ENCODE measurements at places on chromosomes 2 and 18. TPM values are rescaled to one million over a fixed set of nuclear protein-coding genes. Genes with fewer than 3 reads are reported as not detected.
A peak's percentile ranks its signal among the peaks of the same experiment; 100 is the strongest.

Gene BOD1L2
- total RNA-seq = not detected

DNA sequence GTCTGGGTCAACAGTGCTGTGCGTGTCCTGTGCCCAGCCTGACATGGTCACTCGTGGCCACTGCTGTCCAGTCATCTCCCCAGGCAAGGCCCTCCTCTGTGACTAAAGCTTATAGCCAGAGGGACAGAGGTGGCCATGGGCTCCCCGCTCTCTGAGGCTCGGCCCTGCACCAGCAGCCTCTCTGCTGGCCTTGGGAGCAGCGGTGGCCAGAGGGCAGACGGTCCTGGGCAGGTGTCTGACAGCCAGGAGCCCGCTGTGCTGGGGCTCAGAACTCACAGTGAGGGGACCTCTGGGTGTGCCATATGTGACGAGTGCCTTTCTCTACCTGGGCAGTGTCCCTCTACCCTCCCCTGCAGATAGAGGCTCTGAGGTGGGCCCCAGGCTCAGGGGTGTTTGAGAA is 98.7 kb downstream of the FAM210A start:
- H3K36me3 ChIP-seq = no peaks in the 10 kb centered on the region
- no peak overlapping the region for H3K27ac ChIP-seq
- DNase-seq = no peak
- peaks cover 6% of the 10 kb centered on the region for H3K4me1 ChIP-seq
- H3K27me3 ChIP-seq = peaks cover 30% of the 10 kb centered on the region
- no peak overlapping the region for H3K4me3 ChIP-seq

DNA sequence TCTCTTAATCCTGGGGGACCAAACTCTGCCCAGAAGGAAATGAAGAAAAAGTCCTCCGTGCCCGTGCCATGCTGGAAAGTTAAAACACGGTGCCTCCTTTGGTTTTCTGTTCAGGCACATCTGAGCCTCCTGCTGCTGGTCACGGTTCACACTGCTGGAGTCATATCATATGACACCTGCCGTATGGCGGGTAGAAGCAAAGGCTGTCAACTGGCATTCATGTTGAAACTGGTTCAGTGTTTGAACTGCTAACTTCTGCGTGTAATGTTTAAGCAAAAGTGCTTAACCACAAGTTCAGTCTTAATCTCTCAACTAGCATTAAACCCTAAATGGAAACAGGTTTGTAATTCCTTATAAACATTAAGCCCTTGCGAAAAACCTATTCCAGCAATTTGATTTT is 3.1 kb downstream of the STK39 start:
- peaks cover 4% of the 10 kb centered on the region for H3K36me3 ChIP-seq
- H3K27me3 ChIP-seq = no peaks in the 10 kb centered on the region
- peaks cover 39% of the 10 kb centered on the region for H3K4me1 ChIP-seq
- DNase-seq = no peak

DNA sequence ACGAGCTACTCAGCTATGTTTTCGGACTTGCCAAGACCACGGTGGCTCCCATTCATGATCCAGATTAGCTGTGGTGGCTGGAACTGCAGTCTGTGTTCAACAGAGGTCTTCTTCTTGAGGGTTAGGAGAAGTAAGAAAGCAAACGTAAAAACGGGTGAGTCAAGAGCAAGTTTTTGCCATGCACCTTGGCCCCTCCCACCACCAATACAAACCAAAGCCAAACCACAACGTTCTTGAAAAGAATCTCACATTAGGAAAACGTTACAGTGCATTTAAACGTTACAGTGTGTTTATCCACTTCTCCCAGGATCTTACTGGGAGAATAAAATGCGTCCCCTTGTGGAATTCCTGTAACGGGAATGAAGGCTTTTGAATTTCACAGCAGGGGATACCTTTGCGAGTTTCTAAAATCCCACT is 725 bp downstream of the FBXO48 start:
- H3K4me3 ChIP-seq = peak overlapping the region; percentile 98
- H3K36me3 ChIP-seq = no peaks in the 10 kb centered on the region
- no peak for DNase-seq
- no peaks in the 10 kb centered on the region for H3K27me3 ChIP-seq
- H3K27ac ChIP-seq = peak overlapping the region; percentile 97
- peaks cover 13% of the 10 kb centered on the region for H3K4me1 ChIP-seq

Gene CTDSP1
- total RNA-seq = 112 TPM

DNA sequence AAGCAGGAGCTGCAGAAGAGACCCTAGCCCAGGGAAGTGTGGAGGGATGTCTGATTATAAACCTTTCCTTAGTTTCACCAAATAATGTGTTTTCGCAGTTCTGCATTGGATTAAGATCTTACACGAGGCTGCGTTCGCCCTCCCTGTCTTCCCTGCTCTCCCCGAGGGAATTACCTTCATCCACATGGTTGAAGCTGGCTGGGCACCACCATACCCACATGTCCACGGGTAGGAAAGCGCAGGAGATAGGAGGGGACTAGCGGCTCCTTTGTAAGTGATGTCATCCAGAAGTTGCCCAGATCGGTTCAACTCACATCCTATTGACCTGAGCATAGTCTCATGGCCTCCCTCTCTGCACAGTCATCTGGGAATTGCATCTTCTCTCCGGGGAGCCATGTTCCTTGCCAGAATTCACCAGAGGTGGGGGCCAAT is 1.1 kb downstream of the TTL start:
- peak overlapping the region; percentile 97 for H3K4me3 ChIP-seq
- no peaks in the 10 kb centered on the region for H3K27me3 ChIP-seq
- no peak for DNase-seq
- peaks cover 14% of the 10 kb centered on the region for H3K4me1 ChIP-seq

Gene DSC2
- 352 TPM for total RNA-seq

Gene TNS1
- total RNA-seq = 87.5 TPM

Gene ATL2
- total RNA-seq = 62.6 TPM

- H3K36me3 ChIP-seq = no peaks in the 10 kb centered on the region
- H3K27ac ChIP-seq = no peak overlapping the region
- no peak for DNase-seq
- H3K27me3 ChIP-seq = peaks cover 25% of the 10 kb centered on the region
- H3K4me1 ChIP-seq = peaks cover 9% of the 10 kb centered on the region
Measured at GRCh38 chr2:121837591-121837990, 82.1 kb downstream of the TSN start.

Gene BOLL
- total RNA-seq = not detected

Gene MPP4
- 0.46 TPM for total RNA-seq

- H3K27ac ChIP-seq = no peak overlapping the region
- peaks cover 37% of the 10 kb centered on the region for H3K36me3 ChIP-seq
- no peak for DNase-seq
- H3K4me3 ChIP-seq = no peak overlapping the region
- no peaks in the 10 kb centered on the region for H3K27me3 ChIP-seq
Measured at GRCh38 chr2:111145103-111145760, 24.5 kb downstream of the BCL2L11 start.

DNA sequence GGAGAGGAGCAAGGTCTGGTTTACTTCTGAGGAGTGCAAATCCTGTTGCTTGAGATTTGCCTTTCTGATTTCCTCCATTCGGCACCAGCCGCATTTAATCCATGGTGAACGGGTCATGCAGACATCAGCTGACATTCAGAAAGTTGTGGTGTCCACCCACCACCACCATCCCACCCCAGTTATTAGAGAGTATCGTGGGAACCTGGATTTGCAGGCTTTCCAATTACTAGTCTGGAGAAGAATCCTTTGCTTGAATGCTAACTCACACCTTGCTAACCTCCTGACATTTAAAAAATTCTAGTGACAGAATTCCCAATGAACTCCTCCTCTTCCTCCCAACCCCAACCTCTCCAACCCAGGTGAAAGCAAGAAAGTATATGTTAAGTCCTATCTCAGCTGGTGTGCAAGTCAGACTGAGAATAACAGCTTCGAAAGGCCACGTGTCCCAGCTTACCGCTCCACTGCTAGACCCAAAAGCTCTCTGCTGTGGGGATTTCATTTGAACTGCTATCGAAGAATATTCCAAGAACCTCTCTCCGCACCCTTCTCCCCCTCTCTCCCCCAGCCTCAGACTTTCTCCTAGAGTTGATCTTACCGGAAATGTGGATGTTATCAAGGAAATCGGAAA is 17.7 kb downstream of the BCL11A start:
- peaks cover 10% of the 10 kb centered on the region for H3K36me3 ChIP-seq
- peaks cover 85% of the 10 kb centered on the region for H3K4me1 ChIP-seq
- DNase-seq = no peak
- H3K27me3 ChIP-seq = no peaks in the 10 kb centered on the region

Gene INHA
- total RNA-seq = 1.3 TPM

Gene SFXN5
- 15.0 TPM for total RNA-seq

DNA sequence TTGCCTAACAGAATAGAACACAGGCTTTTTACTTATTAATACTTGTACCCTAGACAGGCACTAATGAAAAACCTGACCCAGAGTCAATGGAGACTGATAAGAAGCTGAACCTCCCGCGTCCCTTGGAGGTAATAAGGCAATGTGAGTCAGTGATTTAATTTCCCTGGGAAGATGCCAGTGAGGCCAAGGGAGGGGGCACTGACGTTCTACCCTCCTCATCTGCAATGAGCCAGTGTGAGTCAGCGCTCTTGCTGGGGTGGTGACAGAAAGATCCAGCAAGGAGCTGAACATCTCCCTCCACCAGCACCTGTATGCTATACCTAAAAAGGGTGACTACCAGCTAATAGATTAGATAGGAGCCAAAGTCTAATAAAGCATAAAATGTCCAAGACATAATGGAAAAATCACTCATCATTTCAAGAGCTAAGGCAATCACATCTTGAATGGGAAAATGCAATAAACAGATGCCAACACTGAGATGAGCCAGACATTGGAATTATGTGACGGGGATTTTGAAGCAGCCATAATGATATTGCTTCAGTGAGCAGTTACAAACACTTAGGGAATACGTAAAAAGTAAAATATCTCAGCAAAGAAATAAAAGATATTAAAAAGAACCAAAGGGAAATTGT is 116.9 kb downstream of the TPGS2 start:
- no peaks in the 10 kb centered on the region for H3K36me3 ChIP-seq
- H3K27ac ChIP-seq = no peak overlapping the region
- DNase-seq = no peak
- H3K27me3 ChIP-seq = no peaks in the 10 kb centered on the region
- peaks cover 2% of the 10 kb centered on the region for H3K4me1 ChIP-seq
- no peak overlapping the region for H3K4me3 ChIP-seq

Gene DNER
- total RNA-seq = 15.9 TPM

- H3K4me3 ChIP-seq = no peak overlapping the region
- H3K4me1 ChIP-seq = peaks cover 25% of the 10 kb centered on the region
- H3K36me3 ChIP-seq = no peaks in the 10 kb centered on the region
Measured at GRCh38 chr2:197011801-197012641, 85.5 kb upstream of the PGAP1 start.

- H3K27me3 ChIP-seq = no peaks in the 10 kb centered on the region
- no peak overlapping the region for H3K4me3 ChIP-seq
- H3K4me1 ChIP-seq = peaks cover 20% of the 10 kb centered on the region
- H3K36me3 ChIP-seq = no peaks in the 10 kb centered on the region
Measured at GRCh38 chr2:241897231-241897916, 27.8 kb downstream of the RTP5 start.

DNA sequence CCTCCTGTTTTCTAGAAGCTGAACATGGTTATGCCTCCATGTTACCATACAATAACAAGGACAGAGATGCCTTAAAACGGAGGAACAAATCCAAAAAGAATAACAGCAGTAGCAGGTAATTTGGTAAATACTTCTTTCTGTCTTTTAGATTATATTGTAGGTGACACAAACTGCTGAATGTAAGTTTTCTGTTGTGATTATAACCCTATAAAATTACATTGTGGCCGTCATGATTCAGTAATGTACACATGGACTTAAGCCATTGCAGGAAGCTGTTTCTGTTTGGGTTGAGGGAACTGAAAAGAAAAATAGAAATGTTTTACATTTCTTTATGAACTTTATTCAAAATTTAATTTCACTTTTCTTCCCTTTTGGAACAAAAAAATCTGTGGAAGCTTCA is 1.2 kb downstream of the MXD1 start:
- no peak for DNase-seq
- H3K4me1 ChIP-seq = no peaks in the 10 kb centered on the region
- peak overlapping the region; percentile 41 for H3K27ac ChIP-seq

Gene AQP12A
- total RNA-seq = 0.97 TPM

Gene INPP1
- 21.6 TPM for total RNA-seq

Gene FSIP2
- total RNA-seq = 3.3 TPM

DNA sequence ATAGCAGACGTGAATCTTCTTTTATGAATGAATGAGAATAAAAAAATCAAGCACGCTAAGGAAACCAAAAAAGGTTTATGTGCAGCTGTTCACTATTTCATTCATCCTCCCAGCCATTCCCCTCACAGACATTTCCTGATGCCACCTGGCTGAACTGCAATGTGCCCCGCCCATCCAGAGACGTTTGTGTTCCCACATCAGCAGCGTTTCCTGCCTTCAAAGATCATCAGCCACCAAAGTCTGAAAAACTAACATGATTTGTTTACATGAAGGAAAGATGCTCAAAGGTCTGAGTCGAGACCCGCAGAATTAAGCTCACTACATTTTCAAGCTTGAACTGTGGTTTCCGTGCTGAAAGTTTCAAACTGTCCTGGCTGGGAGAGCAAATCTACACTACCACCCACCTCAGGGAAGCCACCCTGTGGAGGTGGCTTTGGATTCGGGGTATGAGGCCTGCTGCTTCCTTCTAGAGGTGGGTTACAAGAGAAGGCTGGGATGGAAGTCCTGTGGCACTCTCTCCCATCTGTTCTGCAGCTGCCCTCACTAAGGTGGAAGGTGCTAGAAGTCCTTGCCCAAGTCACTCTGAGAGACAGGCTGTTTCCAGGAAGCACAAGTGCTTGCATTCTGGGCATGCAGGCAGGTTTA is 201.3 kb upstream of the OSR1 start:
- no peaks in the 10 kb centered on the region for H3K36me3 ChIP-seq
- peaks cover 4% of the 10 kb centered on the region for H3K27me3 ChIP-seq
- no peaks in the 10 kb centered on the region for H3K4me1 ChIP-seq
- H3K27ac ChIP-seq = no peak overlapping the region
- H3K4me3 ChIP-seq = no peak overlapping the region

Gene IKZF2
- total RNA-seq = 153 TPM

Gene MROH2A
- total RNA-seq = not detected

Gene TMEM178A
- total RNA-seq = 9.3 TPM

Gene PJVK
- total RNA-seq = 8.0 TPM

GRCh38 chr2:19868224-19868623 is 33.6 kb downstream of the TTC32 start:
- H3K27me3 ChIP-seq = peaks cover 33% of the 10 kb centered on the region
- peak overlapping the region; percentile 69 for H3K4me3 ChIP-seq
- H3K4me1 ChIP-seq = peaks cover 11% of the 10 kb centered on the region
- DNase-seq = no peak

GRCh38 chr2:183164650-183165015 is 40.4 kb downstream of the NUP35 start:
- H3K36me3 ChIP-seq = peaks cover 37% of the 10 kb centered on the region
- H3K27me3 ChIP-seq = no peaks in the 10 kb centered on the region
- H3K27ac ChIP-seq = no peak overlapping the region

- H3K4me3 ChIP-seq = no peak overlapping the region
- peaks cover 3% of the 10 kb centered on the region for H3K4me1 ChIP-seq
- no peak for DNase-seq
- no peak overlapping the region for H3K27ac ChIP-seq
- H3K27me3 ChIP-seq = peaks cover 3% of the 10 kb centered on the region
Measured at GRCh38 chr2:99857867-99858444, 284.4 kb downstream of the AFF3 start.

GRCh38 chr18:58005011-58005410 is 39.0 kb upstream of the NEDD4L start:
- H3K27ac ChIP-seq = no peak overlapping the region
- H3K27me3 ChIP-seq = peaks cover 6% of the 10 kb centered on the region
- no peaks in the 10 kb centered on the region for H3K4me1 ChIP-seq
- no peaks in the 10 kb centered on the region for H3K36me3 ChIP-seq
- no peak for DNase-seq

Gene CROCC2
- 0.68 TPM for total RNA-seq

Gene SALL3
- 0.21 TPM for total RNA-seq

- no peak overlapping the region for H3K4me3 ChIP-seq
- no peak for DNase-seq
- H3K27ac ChIP-seq = no peak overlapping the region
- H3K27me3 ChIP-seq = no peaks in the 10 kb centered on the region
- no peaks in the 10 kb centered on the region for H3K4me1 ChIP-seq
- H3K36me3 ChIP-seq = no peaks in the 10 kb centered on the region
Measured at GRCh38 chr2:220572385-220572784, 945.0 kb downstream of the SLC4A3 start.

All from type B pancreatic cell (in vitro differentiated cells).